ENCODE measurements at places on chromosomes 3 and 15.

DNA sequence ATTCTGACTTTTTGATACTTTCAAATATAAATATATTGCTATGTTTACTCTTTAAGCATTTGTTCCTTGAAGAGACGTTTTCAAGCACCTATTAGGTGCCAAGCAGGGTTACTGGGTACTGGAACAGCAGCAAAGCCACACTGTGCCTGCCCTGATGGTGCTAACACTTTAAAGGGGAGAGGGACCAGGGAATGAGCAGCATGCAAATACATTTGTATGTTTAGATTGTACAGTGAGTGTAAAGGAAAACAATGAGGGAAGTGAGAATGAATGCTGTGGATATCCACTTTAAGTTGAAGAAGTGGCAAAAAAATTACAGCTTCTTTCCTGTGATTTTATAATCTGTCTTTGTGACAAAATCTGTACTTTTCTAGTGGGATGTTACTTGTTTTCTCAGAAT, 400.2 kb upstream of the ATP11B start:
- no peak for DNase-seq

GRCh38 chr3:58647381-58648141, 19.0 kb downstream of the FAM3D start:
- DNase-seq: no peak

DNA sequence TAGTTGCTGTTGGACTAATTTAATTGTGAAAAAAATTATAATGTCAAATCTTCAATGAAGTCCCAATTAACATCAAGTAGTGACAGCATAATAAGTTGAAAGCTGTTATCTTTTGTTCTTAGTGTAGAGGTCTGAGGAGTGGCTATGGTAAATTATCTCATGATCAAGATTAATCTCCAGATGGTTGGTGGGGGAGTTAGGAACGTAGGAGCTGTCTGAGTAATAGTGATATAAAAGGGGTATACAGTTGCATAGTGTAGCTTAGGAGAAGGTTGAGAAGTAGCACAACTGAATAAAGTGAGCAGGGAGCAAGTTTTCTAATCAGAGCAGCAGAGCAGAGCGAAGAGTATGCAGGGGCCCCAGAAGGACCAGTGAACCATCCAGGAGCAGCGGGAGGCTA, 19.5 kb downstream of the TMOD2 start:
- no peak for DNase-seq

GRCh38 chr15:74847432-74847831, 4.5 kb upstream of the ULK3 start:
- no peak for DNase-seq

- no peak for DNase-seq
Measured at GRCh38 chr3:193772422-193772763, 179.4 kb downstream of the OPA1 start.

DNA sequence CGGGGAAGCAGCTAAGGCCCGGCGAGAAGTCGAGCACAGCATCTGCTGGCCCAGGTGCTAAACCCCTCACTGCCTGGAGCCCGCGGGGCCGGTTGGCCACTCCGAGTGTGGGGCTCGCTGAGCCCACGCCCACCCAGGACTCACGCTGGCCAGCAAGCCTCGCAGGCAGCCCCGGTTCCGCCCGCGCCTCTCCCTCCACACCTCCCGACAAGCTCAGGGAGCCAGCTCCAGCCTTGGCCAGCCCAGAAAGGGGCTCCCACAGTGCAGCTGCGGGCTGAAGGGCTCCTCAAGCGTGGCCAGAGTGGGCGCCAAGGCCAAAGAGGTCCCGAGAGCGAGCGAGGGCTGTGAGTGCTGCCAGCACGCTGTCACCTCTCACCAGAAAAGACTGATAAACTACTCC, 8.9 kb upstream of the GABRB3 start:
- DNase-seq: no peak

GRCh38 chr3:52070724-52071621, 14.6 kb upstream of the DUSP7 start:
- DNase-seq: no peak

DNA sequence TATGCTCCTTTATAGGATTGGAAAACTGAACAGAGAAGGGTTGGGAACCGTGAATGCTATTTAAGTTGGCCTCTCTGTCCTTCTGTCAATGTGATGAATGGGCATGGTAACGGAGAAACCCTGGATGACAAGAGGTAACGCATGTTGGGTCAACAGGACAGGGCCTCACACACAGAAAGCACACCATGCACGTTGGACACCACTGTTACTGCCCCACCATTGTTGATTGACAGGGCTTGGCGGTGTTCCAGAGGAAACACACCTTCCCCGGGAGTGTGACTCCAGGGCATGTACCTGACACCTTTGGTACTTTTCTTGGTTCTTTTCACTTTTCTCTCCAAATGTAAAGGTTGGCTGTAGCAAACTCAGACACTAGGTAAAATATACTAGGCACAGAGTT, 548.5 kb downstream of the OCA2 start:
- no peak for DNase-seq

- no peak for DNase-seq
Measured at GRCh38 chr3:142977399-142977728, 13.9 kb upstream of the PAQR9 start.

DNA sequence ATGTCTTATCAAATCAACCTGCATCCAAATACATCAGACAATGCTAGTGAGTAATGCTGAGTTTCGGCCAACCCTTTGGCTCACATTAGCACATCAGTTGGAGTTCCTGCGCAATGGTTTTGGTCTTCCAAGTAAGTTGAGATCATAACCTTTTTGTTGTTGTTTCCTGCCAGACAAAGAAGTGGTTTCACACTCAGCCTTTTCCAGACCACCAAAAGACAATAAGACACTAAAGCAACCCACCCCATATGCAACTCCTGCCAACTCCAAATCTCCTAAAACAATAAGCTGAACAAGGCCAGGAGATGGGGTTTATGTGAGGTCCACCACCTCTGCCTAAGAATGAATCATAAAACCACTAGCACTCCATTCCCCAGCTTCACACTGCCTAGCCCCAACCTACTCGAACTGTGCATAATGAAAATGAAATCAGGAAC, 177.0 kb downstream of the ERC2 start:
- no peak for DNase-seq

- no peak for DNase-seq
Measured at GRCh38 chr3:123773681-123774431, 110.3 kb downstream of the MYLK start.

GRCh38 chr3:126935756-126936509, 47.0 kb upstream of the PLXNA1 start:
- DNase-seq: no peak

- no peak for DNase-seq
Measured at GRCh38 chr3:65412588-65412987, 626.1 kb downstream of the MAGI1 start.
